Activated T-cell treated with anti-CD3 and anti-CD28 coated beads for 24 hours (primary cell): ENCODE measurements at places on chromosomes 1 and 21.

GRCh38 chr1:235207209-235207565 is 46.1 kb upstream of the RBM34 start:
- DNase-seq, result peak; percentile 40

DNA sequence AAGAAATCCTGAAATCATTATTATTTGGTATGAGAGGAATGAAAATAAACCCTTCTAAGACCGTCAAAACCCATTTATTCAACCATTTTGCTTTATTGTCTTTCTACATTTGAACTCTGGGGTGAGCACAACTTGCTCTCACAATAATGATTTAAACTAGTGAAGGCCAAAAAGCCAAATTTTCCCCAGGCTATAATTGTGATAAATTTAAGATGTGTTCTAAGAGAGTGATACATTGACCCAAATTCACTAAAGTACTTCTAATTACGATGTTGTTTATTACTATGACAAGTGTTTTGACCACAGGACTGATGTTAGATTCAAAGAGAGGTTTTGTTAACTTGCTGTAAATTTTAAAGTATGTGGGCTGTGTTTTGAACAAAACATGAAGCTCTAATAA is 670.9 kb upstream of the NR5A2 start:
- DNase-seq, result no peak

GRCh38 chr1:81224222-81224621 is 576.5 kb upstream of the ADGRL2 start:
- DNase-seq, result no peak

DNA sequence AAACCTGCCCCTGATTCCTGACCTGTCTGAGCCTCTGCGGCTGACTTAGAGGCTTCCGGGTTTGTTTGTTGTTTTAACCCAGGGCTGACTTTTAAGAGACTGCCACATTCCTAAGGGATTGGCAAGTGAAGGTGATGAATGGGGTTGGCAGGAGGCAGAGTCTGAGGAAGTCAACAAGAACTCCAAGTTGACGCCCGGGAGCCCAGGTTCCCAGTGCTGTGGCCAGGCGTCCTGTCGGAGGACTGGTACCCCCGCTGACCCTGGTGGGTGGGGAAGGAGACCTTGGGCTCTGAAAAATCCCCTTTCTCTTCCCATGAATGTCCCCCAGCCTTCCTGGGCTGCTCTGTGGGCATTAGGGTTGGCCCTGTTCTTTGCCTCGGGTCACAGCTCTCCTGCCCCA is 19.7 kb upstream of the EPS8L3 start:
- DNase-seq, result no peak

- no peak for DNase-seq
Observed at GRCh38 chr1:168304865-168305264, 24.2 kb downstream of the TBX19 start.

DNA sequence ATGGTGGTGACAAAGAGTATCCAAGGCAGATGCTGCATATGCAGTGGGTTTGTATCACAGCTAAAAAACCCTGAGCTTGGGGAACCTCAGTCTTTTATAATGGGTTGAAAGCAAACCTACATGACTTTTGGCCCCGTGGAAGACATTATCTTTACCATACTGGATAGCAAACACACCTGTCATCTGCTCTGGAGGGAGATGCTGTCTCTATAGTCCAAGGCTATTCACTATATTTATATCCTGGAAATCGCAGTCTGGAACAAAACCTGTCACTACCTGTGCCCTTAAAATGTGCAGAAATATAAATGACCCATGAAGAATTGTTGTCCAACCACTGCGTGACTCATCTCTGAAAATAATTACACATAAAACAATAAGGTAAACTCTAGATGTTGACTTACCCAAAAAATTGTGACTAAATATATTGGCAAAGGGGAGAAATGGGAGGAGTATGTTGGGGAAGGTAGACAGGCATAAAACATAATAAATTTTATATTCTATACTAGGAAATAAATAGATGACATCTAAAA is 121.0 kb upstream of the CXADR start:
- DNase-seq, result no peak

GRCh38 chr1:153227810-153228209 is 10.4 kb downstream of the PRR9 start:
- no peak for DNase-seq

DNA sequence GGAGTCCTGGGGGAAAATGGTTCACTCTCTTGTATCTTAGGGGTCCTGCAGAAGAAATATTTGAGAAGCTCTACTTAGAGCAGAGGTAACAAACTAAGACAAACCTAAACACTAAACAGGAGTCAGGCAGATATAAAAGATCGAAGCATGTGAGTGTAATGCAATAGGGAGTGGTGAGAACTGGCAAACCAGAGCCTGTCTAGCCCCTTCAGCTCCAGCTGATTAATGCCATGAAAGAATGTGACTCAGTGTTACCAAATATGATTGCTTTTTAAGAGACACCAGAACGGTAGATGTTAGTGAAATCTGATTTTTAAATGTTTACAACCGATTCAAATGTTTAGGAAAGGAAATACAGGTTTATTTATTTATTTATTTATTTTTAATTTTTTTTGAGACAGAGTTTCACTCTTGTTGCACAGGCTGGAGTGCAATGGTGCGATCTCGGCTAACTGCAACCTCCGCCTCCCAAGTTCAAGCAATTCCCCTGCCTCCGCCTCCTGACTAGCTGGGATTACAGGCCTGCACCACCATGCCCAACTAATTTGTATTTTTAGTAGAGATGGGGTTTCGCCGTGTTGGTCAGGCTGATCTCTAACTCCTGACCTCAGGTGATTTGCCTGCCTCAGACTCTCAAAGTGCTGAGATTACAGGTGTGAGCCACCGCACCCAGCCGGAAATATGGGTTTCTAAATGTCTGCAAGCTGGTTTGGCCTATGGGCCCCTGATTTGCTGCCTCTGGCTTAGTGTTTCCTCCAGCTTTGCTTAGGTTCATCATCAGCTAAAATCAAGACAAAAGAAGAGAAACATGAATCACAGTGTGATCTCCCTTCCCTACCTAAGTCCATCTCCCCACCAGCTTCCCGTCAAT is 12.2 kb downstream of the TXNIP start:
- no peak for DNase-seq

- no peak for DNase-seq
Observed at GRCh38 chr1:17570228-17570627, 30.7 kb downstream of the ARHGEF10L start.

- no peak for DNase-seq
Observed at GRCh38 chr1:181117648-181118449, 29.3 kb downstream of the IER5 start.

DNA sequence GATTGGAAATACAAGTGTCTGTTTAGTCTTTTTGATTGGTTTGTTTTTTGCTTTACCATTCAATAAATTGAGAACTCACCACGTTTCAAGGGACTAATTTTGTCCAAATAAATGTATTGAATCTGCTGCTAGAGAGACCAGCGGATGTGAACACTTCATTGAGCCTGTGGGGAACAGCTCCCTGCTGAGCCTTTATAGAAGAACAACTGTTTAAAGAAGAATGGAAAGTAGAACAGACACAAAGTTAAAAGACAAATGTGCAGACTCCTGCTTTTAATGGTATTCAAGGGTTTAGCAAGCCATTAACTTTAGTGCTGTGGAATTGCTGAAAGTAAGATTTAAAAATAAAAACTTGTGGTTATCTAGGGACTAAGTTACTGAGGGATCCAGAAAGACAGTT is 817.7 kb upstream of the B3GALT2 start:
- no peak for DNase-seq

GRCh38 chr1:3593745-3594144 is 17.6 kb downstream of the MEGF6 start:
- no peak for DNase-seq

GRCh38 chr1:201226859-201227488 is 36.4 kb downstream of the IGFN1 start:
- no peak for DNase-seq

- no peak for DNase-seq
Observed at GRCh38 chr1:211538287-211538686, 40.7 kb downstream of the SLC30A1 start.

DNA sequence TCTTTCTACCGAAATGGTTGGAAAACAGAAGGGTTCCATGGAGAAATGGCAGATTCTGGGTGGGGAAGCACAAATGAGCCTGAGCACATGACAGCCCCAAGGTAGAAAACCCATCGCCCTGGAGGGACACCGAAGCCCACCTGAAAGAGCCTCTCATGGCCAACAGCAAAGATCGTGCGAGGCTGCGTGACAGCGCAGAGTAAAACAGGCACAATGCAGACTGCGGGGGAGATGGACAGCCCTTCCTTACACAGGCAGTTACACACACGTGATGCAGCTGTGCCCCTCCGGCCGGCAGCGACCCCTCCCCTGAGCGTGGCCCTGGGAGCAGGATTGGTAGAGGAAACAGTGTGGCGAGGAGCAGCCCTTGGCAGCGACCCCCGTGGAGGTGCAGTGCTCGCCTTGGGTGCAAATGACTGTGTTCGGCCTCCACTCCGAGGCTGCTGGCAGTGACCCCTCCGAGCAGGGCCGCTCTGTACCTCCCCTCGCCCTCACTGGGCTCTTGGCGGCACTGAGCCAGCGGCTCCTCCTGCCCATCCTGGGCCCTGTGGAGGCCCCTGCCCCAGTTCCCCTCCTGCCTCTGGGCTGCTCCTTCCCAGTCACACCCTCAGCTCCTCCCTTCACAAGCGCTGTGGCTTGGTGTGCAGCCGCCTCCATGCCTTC is 120.9 kb upstream of the COL6A1 start:
- no peak for DNase-seq

DNA sequence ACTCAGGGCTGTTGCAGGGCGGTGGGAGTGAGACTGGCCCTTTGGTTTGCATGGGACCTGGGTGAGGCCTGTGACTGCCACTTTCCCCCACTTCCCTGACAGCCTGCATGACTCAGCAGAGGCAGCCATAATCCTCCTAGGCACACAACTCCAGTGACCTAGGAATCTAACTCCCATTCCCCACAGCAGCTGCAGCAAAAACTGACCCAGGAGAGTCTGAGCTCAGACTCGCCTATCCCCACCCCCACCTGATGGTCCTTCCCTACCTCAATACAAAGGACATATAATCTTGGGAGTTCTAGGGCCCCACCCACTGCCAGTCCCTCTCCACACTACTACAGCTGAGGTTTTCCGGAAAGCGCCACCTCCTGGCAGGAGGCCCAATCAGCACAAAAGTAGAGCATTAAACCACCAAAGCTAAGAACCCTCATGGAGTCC is 26.7 kb downstream of the NDC1 start:
- DNase-seq, result no peak

- DNase-seq, result no peak
Observed at GRCh38 chr1:161502641-161503393, 2.4 kb upstream of the FCGR2A start.

- DNase-seq, result no peak
Observed at GRCh38 chr1:228256626-228257375, 49.0 kb downstream of the OBSCN start.

GRCh38 chr1:225657462-225657989 is 4.6 kb upstream of the ENAH start:
- DNase-seq, result no peak

DNA sequence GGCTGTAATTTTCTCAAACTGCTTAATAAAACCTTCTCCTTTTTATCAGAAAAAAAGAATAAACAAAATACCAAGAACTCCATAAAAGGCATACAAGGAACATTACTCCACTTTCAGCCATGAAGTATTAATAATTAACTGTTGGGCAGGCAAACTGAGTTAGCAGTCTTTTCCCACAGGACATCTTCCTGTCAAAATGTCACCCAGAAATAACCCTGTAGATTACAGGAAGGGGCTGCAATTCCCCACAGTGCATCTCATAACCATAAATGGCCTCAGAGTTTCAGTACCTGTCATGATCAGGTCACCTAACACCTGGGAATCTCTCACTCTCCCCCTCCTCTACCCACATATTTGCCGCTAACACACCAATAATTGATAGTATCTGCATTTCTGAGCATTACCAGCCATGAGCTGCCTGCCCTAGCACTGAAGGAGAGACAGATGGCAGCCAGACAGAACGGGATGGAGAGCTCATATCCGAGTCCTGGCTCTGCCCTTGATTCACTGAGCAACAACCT is 475.0 kb downstream of the SMYD3 start:
- DNase-seq, result no peak

DNA sequence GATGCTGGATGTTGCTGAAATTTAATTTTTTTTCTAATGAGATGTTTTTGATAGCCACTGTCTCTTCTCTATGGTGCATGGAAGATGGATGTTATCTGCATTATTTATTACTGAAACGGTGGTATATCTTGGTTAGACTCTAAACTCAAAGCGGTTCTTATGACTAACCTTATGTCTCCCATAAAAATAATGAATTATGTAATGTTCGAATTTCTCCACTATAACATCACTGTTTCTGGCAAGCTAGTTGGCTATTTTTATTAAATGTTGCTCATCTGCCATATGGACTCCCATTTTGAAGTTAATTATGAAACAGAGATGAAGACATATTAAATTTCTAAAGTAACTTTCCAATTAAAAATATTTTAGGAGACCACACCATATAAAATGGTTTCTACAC is 808.6 kb upstream of the ADGRL4 start:
- no peak for DNase-seq

GRCh38 chr1:234732671-234733390 is 122.9 kb upstream of the IRF2BP2 start:
- DNase-seq, result no peak

- no peak for DNase-seq
Observed at GRCh38 chr1:6435129-6435528, 10.6 kb downstream of the ESPN start.

- DNase-seq, result no peak
Observed at GRCh38 chr21:32807717-32808380, 36.3 kb upstream of the PAXBP1 start.

GRCh38 chr1:211616231-211616964 is 37.4 kb upstream of the SLC30A1 start:
- DNase-seq, result no peak

DNA sequence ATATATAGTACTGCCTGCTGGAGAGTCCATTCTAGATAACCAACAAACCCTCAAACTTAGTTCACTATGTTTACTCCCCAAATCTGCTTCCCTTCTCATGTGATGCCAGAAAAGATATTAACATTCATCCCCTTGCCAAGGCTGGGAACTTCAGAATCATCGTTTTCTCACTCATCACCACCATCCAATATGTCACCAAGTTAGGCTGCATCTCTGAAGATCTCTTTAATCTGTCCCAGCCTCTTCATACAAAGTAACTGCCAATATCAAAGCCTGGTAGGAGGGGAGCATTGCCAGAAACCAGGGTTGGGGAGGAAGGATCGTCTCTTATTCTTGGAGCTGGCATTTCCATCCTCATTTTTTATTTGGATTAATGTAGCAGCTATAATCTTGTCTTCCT is 71.6 kb downstream of the XCL2 start:
- no peak for DNase-seq
